NCI-H1694 treated with DMSO at 0.1 percent for 48 hours (cell line): ENCODE measurements at places on chromosomes 6 and 20.

- no peak for DNase-seq
These were observed 21.3 kb downstream of the STK35 start for GRCh38 chr20:2122936-2123335.

- DNase-seq: no peak
These were observed 11.0 kb upstream of the ADAM33 start for GRCh38 chr20:3692706-3693294.

- DNase-seq: no peak
These were observed 116.5 kb upstream of the HDAC2 start for GRCh38 chr6:114087496-114087895.

DNA sequence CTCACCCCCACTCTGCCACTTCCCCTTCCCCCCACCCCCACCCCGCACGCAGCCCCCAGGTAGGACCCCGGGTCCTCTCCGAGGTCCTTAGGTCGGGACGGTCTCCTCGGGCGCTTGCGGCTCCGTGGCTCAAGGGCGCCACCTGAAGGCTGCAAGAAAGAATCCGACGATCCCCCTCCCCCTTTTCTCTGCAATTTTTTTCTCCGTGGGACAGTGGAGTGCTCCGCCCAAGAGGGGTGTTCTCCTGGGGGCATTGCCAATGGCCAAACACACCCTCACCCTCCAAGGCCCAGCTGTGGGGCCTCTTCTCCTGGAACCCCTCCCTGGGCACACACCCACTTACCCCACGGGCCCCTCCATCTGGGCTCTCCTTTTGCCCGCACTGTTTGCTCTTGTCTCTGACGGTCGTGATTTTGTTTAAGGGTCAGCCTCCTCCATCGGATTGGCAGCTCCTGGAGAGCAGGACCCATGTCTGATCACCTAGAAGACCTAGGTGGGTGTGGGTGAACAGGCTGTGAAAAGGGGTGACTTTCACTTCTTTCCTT, 1.1 kb upstream of the TMEM74B start:
- no peak for DNase-seq

DNA sequence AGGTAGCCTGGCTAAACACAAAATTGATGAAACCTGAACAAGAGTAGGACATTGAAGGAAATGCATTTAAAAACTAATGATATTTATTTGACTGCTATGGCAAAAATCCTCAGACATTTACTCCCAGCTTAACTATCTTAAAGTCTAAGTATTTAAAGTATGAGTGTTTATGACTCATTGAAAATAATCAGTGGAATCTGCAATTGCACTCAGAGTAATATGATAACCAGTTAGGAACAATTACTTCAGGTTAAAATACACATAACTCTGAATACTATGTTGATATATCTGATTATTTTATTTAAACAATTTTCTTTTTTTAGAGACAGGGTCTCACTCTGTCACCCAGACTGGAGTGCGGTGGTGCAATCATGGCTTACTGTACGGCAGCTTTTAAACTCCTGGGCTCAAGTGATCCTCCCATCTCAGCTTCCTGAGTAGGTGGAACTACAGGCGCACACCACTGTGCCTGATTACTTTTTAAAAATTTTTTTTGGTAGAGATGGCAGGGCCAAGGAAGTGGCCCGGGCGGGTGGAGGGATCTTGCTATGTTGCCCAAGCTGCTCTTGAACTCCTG, 43.9 kb downstream of the FILIP1 start:
- no peak for DNase-seq
